Kidney tubule cell (primary cell): ENCODE measurements at places on chromosomes 5 and 9.
A peak's percentile ranks its signal among the peaks of the same experiment; 100 is the strongest.

- no peak for DNase-seq
Measured at GRCh38 chr5:148474025-148474511, 90.3 kb downstream of the FBXO38 start.

DNA sequence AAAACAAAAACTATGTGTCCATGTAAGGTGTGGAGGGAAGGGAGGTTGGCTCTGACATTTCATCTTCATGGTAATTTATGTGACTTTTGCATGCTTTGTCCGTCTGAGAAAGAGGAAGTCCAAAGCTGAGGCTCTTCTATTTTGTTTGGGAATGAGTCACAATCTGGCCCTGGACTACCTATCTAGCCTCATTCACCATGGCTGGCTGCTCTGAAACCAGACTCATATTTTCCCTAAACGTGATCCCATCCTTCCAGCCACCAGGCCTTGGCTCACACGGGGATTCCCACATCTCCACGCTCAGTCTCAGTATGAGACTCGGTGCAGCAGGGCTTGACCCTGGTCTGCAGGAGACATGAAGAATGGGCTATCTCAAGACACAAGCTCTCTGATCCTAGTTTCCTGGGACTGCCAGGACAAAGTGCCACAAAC, 672.8 kb downstream of the ACTL7B start:
- DNase-seq, result peak; percentile 90

DNA sequence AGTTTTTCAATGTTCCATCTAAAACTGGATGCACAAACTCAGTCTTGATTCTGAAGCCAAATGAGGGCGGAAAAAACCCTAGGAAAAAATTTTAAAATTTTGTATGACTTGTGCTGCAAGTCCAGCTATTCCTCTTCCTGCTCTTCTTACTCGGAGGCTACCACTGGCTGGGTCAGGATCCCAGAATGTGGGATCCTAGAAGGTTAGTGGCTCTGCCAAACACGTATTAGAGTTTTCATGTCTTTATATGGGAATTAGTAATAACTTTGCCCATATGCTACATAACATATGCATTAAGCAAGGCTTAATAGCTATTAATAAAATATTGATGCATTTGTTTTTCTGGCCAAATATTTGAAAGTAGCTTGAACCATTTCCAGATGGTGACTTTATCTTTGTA, 458.3 kb downstream of the AGTPBP1 start:
- no peak for DNase-seq

GRCh38 chr5:61328791-61329549, 3.1 kb upstream of the ZSWIM6 start:
- no peak for DNase-seq

- DNase-seq, result no peak
Measured at GRCh38 chr9:120555839-120556238, 24.1 kb downstream of the CDK5RAP2 start.

DNA sequence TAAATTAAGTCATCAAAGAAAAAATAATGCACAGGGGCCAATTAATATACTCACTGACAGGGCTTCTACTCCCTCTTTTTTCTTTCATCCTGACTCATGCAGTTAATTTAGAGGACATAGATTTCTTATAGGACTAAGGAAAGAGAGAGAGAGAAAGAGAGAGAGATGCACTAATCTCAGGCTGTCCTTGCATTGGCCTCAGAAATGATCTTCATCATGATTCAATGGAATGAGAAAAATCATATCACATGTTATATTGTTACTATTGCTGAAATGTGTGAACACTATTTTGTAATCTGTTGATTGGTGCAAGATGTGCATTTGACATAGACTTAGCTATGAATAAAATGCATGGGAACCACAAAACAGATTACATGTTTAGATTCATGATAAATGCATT, 608.3 kb upstream of the NUDT12 start:
- no peak for DNase-seq

- DNase-seq, result peak; percentile 37
Measured at GRCh38 chr5:24225051-24225450, 419.7 kb downstream of the CDH10 start.

GRCh38 chr9:70427161-70427945, 12.9 kb upstream of the KLF9 start:
- no peak for DNase-seq

- peak; percentile 86 for DNase-seq
Measured at GRCh38 chr5:172283020-172283861, at the start of gene UBTD2. UBTD2 (minus strand) TSS chr5:172283764; CDS start chr5:172283665, 99 bp downstream.
